Cortex of kidney (tissue), 1 donor: ENCODE measurements at places on chromosomes 4 and X.

- DNase-seq: no peak
Measured at GRCh38 chr4:186266729-186267456, 904 bp downstream of the F11 start.

- no peak for DNase-seq
Measured at GRCh38 chr4:88791274-88791673, 93.6 kb upstream of the NAP1L5 start.

DNA sequence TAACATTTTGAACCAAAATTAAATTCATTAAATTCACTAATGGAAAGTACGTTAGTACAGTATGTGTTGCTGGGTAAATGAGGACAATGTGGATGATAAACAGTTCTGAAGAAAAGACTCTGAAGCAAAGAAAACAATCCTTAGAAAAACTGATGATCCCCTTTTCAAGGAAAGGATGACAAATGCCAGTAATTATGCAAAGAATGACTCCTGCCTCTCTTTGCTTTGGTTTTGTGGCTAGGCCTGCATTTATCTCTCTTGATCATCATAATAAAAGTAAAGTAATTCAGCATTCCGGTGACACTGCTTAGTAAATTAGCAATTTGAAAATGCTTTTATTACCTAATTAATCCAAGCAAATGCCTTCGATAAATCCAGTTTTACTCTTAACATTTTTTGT, 652.2 kb upstream of the DIPK2B start:
- no peak for DNase-seq

GRCh38 chrX:150897421-150898320, 797 bp downstream of the CD99L2 start:
- no peak for DNase-seq

GRCh38 chrX:10828640-10829039, 208.3 kb upstream of the MID1 start:
- no peak for DNase-seq

- no peak for DNase-seq
Measured at GRCh38 chr4:3227878-3228675, 20.9 kb upstream of the MSANTD1 start.

DNA sequence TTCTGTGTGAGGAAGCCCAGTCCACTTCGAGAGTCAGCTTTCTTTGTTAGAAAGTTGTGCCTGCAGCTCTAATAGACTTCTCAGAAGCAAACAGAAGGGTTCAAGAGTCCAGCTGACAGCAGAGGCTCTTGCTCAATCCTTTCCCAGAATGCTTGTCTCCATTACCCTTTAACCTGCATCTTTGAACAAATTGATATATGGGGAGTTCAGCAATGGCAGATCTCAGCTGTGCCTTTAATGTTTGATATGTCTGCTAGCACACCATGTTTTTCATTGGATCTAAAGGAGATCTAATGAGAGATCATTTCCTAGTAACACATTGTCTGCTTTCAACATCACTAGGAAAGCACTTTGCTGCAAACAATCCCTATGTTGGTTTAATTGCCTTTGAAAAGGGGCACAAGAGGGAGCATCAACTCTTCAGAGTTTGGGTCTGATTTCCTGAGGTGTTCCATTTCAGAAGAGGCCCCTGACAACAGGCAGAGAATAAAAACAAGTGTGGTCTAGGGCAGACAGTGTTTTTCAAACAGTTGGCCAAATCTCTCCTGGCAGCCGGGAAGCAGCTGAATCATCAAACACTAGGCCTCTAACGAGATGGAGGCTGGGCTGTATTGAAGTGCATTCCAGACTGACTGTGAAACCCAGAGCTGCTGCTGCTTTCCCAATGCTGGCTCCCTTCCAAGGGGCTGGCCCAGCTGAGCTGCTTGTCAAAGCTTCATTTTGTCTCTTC, 55.5 kb downstream of the LUZP4 start:
- DNase-seq: no peak

DNA sequence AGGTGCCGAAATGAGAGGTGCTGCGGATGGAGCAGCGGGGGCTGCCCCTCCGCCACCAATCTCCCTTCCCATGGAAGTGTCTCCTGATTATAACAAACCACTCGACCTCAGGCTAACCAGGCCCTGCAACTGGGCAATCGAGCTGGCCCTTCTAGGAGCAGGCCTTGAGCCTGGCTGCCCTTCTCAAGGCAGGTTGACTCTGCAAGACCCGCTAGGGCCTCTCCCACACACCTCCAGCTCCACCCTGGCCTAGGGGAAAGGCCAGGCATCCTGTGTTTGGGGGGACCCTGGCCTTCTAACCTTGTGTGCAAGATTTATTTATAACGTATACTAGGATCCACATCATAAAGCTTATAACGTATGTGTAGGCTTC, 3.7 kb upstream of the BCOR start:
- DNase-seq: no peak

- no peak for DNase-seq
Measured at GRCh38 chr4:188976644-188977115, 837.4 kb downstream of the TRIML1 start.
